ENCODE measurements at places on chromosomes 3 and 15.

DNA sequence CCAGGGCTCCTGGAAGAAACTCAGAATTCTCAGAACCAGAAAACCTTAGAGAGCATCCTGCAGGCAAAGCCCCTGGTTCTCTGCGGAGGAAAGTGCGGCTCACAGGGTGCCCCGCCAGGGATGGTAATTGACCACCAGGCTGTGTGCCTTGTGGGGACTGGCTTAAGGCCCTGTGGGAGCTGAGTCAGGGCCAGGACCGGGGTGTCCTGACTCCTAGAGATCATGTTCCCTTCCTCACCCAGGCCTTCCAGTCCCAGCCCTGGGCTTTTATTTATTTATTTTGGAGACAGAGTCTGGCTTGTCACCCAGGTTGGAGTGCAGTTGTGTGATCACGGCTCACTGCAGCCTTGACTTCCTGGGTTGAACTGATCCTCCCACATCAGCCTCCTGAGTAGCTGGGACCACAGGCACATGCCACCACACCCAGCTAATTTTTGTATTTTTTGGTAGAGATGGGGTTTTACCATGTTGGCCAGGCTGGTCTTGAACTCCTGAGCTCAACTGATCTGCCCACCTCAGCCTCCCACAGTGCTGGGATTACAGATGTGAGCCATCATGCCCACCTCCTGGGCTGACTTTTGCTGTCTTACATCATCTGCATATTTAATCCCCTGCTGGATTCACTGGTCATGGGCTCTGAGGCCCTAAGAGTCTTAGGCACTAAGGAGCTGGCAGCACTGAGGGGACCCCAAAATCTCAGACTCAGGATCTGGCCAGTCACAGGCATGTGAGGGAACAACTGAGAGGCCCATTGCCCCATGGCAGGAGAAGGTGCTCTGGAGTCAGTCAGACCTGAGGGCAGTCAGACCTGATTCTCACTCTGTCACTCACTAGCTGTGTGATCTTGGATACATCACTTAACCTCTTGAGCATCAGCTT is 20.4 kb upstream of the LAMP3 start:
- no peak for DNase-seq

- DNase-seq = no peak
These were observed 86.0 kb downstream of the DTWD1 start for GRCh38 chr15:49706805-49707204.

DNA sequence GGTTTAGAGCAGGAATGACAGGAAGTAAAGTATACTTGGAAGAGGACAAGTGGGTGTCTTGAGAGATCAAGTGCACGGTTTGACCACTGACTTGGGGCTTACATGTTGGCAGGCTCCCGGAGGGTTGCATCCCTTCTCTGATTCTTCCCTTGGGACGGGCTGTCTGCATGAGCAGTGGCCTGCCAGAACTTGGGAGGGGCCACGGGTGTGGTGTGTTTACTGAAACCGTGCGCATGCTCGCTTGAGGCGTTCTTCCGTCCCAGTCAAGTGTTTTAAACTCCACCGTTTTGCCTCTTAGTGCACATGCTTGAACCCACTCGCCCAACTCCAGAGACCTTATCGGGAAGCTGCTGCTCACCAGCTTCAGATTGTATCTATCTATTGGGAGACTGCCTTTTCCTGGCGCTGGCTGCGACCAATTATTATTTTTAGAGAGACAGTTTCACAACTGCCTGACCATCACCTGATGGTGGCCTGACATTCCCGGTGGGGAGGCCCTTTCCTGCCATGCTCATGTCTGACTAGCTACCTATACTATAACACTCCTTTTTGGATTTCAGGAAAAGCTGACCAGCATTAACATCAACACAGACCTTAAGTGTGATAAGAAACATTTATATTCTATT is 14.9 kb upstream of the C3orf22 start:
- DNase-seq = no peak

DNA sequence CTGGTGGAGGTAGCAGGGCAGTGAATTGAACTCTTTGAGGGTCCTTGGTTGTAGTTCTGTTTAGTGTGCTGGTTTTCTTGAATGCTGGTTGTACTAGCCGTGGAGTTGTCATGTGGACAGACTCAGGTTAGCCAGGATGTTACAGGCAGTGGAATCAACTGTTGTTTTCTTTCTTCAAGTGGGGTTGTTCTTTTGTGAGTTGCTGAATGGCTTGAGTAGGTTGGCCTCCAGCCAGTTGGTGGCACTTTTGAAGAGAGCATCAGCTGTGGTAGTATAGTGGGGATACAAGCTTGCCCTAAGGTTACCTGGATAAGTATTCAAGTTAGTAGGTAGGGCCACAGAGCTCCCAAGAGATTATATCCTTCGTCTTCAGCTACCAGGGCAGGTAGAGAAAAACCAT is 31.8 kb upstream of the RARB start:
- no peak for DNase-seq

DNA sequence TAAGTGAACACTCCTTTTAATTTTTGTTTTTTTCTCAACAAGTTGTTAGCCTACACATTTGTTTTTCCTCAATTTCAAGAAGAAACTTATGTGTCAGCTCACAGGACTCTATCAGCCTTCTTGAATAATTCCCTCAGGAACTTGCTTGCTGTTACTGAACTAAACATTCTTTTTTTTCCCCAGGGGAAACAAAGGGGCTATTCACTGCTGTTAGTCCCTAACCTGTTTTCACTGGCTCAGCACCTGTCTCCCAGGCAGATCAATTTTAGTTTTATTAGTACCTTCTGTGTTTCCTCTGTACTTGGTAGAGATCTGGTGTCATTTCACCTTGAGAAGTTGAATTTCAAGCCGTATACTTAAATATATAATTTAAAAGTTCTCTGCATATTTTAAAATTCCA is 644.6 kb downstream of the CADM2 start:
- DNase-seq = no peak

GRCh38 chr15:89495638-89496145 is 691 bp downstream of the RHCG start:
- no peak for DNase-seq

GRCh38 chr3:177420651-177421480 is 223.6 kb upstream of the TBL1XR1 start:
- no peak for DNase-seq

- no peak for DNase-seq
These were observed 9.1 kb downstream of the EPHA3 start for GRCh38 chr3:89116476-89116875.

DNA sequence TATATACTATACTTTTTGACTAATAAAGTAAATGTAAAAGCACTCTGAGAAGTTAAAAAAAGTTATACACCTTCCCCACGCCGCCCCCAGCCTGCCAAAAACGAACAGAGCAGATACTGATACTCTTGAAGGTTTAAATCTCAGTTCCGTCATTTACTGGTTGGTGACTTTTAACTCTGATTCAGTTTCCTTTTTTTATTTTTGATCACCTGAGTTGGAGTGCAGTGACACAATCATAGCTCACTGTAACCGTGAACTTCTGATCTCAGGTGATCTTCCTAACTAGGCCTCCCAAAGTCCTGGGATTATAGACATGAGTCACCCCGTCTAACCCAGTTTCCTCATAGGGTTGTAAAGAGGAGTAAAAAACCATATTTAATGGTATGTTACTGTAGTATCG is 3.3 kb upstream of the TIPIN start:
- DNase-seq = no peak

DNA sequence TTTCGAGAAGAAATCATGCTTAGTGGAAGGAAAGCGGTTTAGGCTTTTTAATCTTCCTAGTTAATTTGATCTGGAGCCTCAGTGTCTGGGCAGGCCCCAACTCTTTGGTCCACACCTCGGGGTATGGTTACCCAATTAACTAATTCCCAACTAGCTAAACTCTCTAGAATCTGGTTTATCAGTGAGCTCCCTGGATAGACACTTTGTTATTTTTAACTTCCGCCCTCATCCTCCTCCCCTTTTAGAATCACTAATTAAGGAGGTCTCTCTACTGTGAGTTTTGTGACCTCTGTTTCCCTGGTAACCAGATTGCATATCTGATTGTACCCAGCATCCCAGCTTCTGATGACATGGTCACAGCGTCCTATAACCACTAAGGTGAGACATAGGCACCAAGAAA is 112.2 kb downstream of the RARB start:
- no peak for DNase-seq

DNA sequence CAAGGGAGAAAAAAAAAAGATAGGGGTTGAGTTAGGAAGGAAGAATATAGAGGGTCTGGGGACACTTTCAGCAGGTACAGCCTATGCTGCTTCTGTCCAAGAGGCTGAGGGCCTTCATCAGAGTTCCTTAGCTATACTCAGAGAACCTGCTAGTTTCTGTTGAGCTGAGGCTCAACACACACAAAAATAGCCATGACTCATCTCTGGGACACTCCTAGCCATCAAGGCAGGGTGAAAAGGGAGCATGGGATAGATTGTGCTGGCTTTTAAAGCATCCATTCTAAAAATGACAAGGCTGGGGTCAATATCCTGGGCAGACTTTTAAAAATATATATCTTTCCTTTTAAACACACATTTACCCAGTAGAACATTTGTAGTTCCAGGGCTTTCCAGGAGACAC is 2.8 kb upstream of the RTP2 start:
- no peak for DNase-seq

- peak; percentile 92 for DNase-seq
These were observed 2.3 kb downstream of the SETD5 start for GRCh38 chr3:9399746-9400145.

DNA sequence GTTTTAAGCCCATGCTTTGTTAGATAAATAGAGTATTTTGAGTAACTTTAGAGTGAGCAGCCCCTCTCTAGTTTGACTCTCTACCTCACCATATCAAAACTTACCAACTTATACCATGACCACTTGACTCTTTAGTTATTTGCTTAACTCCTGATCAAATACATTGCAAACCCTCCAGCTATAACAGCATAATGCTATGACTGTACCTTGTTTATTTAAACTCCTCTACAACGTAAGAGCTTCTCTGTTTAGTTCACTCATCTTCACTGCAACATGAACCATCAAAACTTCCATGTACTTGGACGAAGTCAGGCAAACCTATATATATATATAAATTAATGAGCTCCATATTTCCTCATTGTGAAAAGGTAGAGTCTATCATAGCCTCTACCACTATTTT is 218.2 kb downstream of the DPH6 start:
- peak; percentile 3 for DNase-seq

- peak; percentile 53 for DNase-seq
These were observed 215.5 kb upstream of the KCNMB2 start for GRCh38 chr3:178320456-178321351.

- no peak for DNase-seq
These were observed 104.3 kb downstream of the MCTP2 start for GRCh38 chr15:94335616-94336015.

GRCh38 chr3:149593418-149594160 is 64.2 kb downstream of the WWTR1 start:
- DNase-seq = no peak

GRCh38 chr3:139189943-139190342 is 145.3 kb upstream of the PRR23C start:
- DNase-seq = no peak

DNA sequence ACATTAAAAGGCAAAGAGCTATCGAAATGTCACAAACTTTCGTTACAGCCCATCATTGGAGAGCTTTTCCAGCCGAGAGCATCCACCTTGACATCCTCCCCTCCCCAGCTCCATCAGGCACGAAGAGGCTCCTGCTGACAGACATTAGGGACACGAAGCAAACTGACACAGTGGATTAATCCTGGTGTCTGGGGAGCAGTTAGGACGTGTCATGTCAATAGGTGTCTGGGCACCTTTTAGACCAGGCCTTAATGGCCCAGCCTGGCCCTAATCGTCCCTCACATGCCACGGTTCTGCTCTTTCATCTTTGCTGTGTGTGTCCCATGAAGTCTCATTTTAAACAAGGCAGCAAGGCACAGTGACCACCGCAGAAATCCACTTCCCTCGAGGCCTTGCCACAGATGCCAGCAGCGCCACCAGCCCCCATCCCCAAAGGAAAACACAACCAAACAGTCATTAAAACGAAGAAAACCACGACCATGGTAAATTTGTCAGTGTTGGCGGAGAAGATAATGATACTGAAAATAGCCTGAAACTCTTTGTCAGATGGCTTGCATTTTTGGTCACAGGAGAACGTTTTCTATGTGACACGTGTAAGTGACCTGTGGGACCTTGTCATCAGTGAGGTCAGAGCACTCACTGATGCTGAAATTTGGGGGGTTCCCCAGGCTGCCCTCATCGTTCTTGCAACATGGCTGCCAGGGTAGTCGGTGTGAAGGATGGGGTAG is 16.3 kb upstream of the PCSK6 start:
- DNase-seq = no peak

- DNase-seq = no peak
These were observed 26.1 kb downstream of the BHLHE40 start for GRCh38 chr3:5005367-5005766.

DNA sequence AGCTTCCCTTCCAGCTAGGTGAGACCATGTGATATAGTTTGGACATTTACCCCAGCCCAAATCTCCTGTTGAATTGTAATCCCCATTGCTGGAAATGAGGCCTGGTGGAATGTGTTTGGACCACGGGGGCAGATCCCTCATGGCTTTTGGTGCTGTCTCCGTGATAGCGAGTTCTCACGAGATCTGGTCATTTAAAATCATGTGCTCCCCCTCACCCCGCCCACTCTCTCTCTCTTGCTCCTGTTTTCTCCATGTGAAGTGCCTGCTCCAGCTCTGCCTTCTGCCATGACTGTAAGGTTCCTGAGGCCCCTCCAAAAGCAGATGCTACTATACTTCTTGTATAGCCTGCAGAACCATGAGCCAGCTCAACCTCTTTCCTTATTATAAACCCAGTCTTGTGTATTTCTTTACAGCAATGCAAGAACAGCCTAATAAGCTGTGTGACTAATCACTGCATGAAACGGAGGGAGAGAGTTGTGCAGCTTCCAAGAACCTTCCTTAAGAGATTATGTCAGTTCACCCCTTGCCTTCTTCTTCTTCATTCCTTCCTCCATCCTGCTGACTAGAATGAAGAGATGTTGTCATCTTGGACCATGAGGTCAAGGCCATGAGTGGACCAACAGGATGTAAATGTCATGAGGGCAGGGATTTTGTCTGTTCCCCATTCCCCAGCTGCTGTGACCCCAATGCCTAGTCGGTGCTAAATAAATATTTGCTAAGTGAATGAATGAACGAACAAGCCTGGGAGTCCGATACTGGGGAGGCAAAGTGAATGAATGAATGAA is 91.0 kb downstream of the CPN2 start:
- no peak for DNase-seq

DNA sequence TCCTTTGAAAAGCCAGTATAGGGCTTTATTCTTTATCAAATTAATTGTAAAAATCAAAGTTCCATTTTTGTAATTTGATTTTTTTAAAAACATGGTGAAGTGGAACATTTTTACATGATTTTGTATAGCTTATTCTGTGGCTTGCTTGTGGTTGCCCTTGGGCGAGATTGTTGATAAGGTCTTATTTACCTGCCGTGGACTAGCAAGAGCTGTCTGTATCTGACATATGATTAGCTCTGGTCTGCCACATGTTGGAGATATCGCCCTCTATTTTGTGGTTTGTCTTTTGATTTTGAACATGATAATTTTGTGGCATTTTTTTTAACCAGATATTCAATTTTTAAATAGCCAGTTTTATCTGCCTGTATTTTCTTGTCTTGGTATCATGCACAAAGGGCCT is 844 bp downstream of the PRR23E start:
- DNase-seq = no peak
